ENCODE measurements at places on chromosomes 2 and 18.

GRCh38 chr2:157488877-157489276 lies 45.0 kb upstream of the CYTIP start:
- DNase-seq = peak; percentile 37

- no peak for DNase-seq
Measured at GRCh38 chr2:234116010-234116409, 65.5 kb downstream of the SPP2 start.

- no peak for DNase-seq
Measured at GRCh38 chr2:187056416-187057334, 207.7 kb upstream of the ZSWIM2 start.

GRCh38 chr2:217101972-217102371 lies 242.1 kb upstream of the TNP1 start:
- DNase-seq = no peak

Measured in MG63 (cell line).